ENCODE measurements at places on chromosomes 7 and 10.
A peak's percentile ranks its signal among the peaks of the same experiment; 100 is the strongest.

- no peak for DNase-seq
These were observed 128.3 kb downstream of the NEBL start for GRCh38 chr10:20768843-20769242.

- DNase-seq = no peak
These were observed 7.2 kb downstream of the DBNL start for GRCh38 chr7:44051611-44052220.

DNA sequence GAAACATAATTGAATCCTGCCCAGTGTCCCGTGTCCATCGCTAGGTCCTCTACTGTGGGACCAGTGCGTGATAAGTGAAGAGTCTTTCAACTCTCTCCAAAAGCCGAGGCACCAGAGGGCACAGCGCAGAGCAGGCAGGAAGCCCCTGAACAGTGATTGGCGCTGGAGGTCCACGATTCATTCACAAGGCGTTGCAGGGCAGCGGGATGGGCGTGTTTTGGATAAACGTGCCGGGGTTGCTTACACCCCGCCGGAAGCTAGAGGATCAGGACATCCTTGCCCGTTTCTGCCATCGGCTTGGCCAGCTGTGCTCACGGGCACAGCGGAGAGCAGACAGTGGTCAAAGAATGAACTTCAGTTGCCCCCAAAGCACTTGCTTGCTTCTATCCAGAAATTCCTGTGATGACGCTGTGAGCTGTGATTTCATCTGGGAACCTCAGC is 86.0 kb upstream of the PFKP start:
- DNase-seq = no peak

DNA sequence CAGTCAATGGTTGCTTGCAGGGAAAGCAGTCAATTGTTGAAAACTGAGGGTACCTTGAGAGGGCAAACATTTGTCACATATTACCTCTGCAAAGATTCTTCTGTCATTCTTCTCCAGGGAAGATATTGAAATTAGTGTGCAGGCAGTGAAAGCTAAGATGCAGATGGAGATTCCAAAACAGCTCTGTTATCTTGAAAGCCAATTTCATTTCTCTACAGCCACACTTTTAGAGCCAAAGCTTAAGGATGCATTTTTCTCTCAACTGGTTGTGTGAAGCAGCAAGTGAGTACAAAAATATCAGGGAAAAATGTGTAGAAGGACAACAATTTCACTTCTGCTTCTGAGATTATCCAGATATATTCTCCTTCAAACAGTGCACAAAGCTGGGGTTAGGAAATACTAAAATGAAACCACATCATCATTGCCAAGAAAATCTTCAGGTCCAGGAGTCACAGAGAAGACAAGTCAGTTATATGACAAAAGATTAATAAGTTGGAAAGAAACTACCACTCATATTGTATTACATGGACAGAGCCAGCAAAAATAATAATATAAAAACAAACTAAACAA is 16.3 kb downstream of the SGMS1 start:
- no peak for DNase-seq

DNA sequence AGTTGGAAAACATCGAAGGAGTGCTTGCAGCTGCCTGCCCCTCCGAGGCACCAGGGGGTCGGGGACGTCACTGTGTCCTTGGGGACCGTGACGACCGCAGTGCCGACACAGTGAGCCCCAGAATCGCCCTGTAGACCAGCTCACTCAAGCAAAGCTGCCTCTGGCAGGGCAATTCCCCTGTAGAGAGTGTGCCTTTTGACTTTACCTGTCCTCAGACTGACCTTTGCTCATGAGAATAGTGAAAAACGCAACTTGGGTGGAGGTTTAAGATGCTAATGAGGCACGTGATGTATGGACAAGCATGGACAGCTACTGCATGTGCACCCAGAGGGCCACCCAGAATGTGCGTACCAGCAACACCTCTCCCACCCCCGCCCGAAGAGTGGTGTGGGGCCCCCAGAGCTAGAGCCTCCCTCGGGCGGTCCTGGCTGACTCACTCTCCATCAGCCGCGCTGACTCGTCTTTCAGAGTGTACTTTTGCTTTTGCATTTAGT is 271.9 kb downstream of the ADARB2 start:
- DNase-seq = peak; percentile 32

- no peak for DNase-seq
These were observed 390.3 kb downstream of the MAGI2 start for GRCh38 chr7:79063019-79063698.

DNA sequence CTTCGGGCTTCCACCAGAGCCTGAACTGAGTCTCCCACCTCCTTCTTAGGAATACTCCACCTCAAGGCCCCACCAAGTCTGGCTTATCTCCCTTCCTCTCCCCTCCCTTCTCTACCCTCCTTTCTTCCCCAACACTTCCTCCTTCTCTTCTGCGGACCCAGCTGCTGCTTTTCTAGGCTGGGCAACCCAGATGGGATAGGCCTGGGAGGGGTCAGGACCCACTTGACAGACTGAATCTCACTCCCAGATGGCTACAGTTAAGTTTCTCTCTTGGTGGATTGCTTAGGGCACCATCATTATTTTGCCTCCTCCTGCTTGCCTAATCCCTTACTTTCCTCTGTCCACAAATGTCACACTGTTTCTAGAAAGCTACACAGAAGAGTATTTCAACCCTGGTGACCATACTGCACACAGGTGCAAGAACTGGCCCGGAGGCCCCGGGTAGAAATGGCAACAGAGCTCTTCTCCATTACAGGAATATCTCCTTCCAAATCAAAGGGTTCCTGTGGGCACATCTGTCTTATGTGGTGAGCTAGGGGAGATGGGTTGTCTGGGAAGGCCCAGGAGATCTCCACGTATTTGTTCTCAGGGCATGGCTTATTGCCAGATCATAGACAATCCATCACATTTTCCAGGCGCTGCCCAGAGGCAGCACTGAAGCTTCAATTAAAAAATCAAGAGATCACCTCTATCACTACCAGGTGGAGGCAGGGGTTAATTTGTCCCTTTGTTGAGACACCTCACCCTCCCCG is 5.1 kb upstream of the HOXA11 start:
- DNase-seq = no peak

DNA sequence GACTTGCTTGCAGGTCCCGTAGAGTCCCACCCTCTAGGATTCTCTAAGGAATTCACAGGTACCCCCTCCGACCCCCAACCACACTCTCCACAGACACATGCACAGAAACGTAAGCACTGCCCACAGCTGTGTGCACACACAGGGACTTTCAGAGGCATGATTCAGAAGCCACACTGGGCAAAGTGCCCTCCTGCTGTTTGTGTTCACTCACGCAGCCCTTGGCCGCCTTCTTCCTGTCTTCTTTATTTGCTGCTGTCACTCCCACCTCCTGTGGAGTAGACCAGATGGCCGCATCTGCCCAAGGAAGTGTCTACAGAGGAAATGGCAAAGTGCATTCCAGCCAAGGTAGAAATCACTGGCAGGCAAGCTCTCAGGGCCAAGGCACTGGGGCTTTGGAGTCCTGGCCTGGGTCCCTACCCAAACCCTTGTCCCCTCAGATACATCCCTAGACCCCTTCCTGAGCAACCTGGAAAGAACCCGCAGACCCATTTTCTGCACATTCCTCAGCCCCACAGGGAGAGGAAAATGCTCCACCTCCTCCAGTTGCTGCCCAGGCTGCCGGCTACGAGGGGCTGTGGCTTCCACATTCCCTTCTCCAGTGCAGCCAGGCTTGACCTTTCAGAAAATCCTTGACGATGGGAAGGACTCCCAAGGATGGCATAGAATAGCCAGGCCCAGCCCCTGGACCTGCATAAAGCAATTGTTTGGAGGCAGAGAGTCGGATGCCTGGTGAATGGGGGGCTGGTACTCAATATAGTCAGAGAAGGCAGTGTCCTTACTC is 21.6 kb upstream of the GIMAP8 start:
- DNase-seq = no peak

DNA sequence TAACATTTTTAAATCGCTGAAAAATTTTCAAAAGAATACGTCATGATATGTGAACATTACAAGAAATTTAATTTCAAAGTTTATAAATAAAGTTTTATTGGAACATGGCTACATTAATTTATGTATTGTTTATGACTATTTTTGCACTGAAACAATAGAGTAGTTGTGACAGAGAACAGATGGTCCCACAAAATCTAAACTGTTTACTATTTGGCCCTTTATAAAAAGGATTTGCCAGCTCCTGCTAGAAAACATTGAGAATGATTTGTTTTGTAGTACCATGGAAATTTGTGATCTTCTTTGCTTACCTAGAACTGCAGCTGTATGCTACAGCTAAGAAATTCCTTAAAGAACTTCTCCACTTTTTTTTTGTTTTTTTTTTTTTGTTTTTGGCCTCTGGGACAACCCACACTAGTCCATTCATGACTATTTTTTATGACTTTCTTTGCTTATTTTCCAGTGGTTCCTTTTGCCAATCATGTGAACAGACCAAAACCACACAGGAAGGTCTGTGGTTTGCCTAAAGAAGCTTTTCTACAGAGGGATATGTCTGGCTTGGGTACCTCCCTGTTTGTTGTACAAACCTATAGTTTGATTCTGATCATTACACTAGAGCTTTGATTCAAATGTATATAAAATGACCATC is 55.7 kb downstream of the ST7 start:
- DNase-seq = no peak

DNA sequence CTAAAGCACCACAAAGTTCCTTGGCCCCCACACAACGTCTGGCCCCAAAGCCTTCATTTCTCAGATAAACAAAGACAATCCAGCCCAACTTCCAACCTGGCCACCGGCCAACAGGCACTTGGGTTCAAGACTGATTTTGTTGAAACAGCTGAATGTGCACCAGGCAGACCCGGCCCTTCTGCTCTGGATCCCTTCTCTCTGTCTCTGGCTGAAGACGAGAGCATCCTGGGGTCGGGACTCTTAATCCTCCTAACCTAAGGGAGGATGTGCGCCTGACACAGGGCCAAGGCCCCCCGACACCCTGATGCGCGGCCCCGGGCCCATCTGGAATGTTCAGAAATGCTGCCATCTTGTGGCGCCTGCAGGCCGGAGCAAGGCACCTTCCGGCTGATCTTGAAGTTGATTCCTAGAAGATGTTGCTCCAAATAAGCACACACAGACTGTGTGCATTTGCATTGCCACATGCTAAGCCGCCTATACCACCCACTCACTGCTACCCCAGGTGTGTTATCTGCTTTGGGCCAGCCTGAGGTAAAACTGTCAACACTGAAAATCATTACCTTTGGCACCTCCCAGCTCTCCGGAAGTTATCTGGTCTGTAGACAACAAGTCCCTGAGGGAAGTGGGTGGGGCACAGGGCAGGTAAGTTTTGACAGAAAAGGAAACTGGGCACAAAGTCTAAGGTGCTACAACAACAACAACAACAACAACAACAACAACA is 98.4 kb upstream of the HABP2 start:
- peak; percentile 15 for DNase-seq

DNA sequence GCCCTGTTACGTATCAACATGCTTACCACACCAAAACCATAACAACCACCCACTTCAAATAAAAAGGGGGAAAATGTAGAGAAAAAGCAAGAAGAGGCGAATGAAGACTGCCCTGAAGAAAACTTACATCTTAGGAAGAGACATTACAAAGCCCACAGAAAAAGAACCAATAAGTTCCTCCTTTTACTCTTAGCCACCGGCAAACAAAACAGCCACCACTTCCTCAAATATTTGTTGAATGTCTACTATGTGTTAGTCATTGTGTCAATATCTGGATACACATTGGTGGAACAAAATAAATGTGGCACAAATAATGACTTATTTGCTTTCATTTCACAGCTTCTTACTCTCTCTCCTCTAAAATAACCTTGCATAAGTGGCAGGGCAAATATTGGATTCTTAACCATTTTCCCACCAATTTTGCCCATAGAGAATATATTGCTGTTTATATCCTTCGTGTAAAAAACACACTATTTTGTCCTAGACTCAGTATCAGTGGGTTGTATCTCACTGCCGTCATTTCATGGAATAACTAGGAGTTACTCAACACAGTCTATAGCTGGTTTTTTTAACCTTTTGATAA is 106.8 kb downstream of the ANK3 start:
- DNase-seq = no peak

GRCh38 chr7:29122081-29122480 is 24.3 kb downstream of the CPVL start:
- DNase-seq = no peak

DNA sequence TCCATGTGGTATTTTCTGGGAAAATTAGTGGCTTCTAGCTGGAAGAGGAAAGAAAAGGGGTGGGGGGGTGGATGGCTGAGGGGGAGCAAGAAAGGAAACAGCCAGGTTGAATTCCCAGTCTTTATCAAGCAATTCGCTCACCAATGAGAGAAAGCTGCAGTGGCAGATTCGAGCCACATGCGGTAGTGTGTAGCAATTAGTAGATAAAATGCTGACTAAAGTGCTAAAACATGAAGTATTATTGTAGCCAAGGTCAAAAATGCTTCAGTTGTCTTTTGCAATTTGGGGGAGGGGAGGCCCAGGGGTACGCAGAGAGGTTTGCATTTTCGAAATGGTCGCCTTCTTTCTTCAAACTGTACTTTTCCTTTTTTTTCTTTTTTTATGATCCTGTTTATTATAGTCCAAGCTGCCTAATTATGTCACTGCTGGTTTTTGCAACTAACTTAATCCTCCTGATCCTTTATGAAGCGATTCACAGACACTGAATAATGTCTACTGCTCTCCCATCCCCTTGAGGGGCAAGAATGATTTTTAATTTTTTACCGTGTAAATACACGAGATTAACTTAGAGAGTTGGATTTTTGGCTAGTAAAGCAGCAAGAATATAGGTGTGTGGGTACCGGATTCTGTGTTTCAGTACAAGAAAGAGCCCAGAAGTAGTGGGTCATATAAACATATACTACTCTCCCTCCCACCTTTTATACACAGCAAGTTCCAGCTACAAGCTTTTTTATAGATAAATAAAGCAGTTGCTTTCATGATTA is 3.6 kb upstream of the ARID5B start:
- no peak for DNase-seq

GRCh38 chr7:21345361-21345760 is 82.5 kb upstream of the SP4 start:
- no peak for DNase-seq

- DNase-seq = no peak
These were observed 49.6 kb downstream of the LGI1 start for GRCh38 chr10:93807371-93807770.

Data from NCI-H526 treated with DMSO at 0.1 percent for 48 hours (cell line).